ENCODE measurements at places on chromosomes 12 and 14.

DNA sequence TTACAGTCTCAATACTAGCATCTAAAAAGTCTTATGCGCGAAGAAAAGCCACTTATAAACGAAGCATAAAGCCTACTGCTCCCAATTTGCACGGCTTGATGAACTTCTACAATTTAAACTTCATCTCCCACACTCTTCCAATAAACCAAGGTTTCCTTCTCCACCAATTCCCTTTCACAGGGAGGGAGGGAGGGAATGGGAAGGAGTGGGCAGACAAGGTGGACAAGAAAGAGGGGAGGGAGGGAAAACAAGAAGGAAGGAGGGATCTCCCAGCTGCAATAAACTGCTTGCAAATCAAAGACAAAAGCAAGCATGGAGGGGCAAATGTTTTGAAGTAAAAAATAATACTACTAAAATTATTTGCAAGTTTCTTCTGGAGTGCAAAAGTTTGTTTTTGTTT, 64.5 kb downstream of the MED13L start:
- no peak for DNase-seq

DNA sequence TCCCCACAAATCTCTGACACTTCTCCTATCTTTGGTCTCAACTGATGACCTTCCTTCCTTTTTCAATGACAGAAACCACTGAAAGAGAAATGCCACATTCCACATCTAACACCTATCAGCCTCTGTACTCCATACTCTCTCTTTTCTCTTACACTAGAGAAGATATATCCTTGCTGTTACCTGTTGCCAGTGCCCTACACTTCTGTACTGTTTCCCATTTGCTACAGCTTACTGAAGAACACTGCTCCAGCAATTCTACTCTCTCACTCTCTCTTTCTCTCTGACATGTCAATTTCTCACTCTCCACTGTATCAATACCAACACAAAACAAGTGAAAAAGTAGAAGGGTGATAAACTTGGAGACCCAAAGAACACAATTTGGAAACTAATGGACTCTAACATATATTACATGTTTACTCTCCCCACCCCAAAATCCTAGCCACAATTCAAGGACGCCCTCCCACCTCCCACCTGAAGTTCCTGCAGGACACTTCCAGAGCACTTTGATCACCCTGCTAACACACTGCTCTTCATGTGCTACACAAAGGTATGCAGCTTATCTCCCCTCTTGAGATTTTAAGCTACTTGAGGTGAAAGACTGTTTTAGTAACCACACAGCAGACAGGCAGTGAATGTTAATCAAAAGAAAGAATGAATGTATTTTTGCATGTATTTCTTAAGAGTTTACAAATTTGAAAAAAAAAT, 95.0 kb downstream of the MED13L start:
- no peak for DNase-seq

DNA sequence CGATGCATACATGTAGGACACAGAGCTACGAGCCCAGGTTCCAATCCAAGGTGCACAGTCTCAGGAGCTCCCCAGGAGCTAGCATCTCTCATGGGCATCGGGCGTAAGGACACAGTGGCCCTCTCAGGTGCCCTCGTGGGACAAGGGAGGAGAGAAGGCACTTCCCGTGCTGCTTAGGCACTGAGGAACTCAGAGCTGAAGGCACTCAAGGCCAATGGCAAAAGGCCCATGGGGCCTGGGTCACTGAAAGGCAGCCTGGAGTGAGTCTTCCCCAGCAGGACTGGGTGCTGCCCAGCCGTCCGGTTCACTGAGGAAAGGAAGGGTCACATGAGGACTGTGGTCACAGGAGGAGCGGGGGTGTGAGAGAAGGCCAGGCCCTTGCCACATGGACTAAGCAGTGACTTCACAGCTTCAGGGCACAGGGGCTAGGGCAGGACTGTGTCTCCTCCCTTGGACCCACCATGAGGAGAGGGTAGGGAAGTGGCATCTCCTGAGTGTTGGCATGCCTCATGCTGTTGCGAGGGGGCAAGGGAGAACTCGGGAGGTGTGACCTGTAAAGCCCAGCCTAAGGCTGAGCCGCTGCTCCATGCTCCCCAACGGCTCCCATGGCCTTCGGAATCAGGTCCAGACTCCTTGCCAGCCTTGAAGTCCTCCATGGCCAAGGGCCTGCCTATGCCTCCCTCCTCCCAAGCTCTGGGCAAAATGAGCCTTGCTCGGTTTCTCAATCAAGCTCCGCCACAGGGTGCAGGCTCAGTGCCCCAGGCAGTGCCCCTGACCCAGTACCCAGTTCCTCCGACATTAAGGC, 51.8 kb downstream of the CHGA start:
- DNase-seq, result no peak

- DNase-seq, result no peak
Measured at GRCh38 chr12:12333407-12334366, 16.4 kb downstream of the MANSC1 start.

- DNase-seq, result no peak
Measured at GRCh38 chr12:111112311-111113098, 192.1 kb upstream of the MYL2 start.

GRCh38 chr14:50362764-50363713, 33.6 kb downstream of the CDKL1 start:
- DNase-seq, result no peak

DNA sequence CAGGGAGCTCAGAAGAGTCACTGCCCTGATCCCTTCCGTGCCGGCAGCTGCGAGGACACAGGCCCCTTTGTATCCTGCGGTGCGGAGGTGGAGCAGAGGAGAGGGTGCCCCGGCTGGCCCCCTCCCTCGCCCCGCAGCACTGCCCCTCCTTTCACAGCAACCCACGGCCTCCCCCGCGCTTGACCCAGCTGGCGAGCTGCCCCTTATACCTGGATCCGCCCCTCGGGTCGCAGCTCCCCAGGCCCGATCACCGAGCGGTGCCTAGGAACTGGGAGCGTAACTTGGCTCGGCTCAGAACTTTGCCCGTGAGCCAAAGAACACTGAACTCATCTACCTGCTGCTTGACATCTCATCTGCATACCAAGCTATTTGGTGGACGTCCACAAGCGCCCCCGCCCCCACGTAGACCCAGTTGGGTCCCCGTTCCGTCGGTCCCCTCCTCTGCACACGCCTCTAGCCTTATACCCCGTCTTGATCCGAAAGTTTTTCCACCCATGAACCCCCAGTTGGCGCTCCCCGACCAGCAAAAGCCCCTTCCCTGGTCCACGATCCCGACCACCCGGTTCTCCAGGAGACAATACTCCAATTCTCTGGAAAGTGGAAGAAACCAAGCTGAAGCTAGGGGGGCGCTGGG, 697 bp upstream of the DNAJC14 start:
- peak; percentile 56 for DNase-seq

GRCh38 chr12:112413855-112414625, 4.6 kb upstream of the RPL6 start:
- DNase-seq, result no peak

GRCh38 chr14:59253527-59253926, 65.1 kb downstream of the DAAM1 start:
- no peak for DNase-seq

DNA sequence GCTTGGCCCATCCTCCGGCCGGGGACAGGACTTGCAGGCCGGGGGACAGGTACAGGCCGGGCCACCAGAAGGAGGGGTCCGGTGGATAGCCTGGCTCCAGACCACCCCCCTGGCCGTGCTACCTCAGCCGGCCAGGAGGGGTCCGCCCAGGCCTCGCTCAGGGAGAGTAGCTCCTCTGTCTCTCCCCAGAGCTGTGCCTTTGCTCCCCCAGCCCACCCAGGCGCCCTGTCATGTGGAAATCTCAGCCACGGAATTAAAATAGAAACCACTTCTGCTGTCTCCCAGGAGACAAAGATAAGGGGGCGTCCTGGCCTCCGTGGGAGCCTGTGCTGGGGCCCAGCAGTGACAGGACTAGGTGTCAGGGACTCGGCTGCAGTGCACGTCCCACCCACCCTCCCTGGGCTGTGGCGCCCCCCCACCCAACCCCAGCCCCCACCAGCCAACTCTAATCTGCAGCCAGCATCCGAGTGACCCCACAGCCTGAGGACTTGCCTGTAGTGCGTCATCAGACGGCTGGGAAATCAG, 3.3 kb upstream of the CRIP2 start:
- no peak for DNase-seq

GRCh38 chr14:57046175-57046574, 222.5 kb downstream of the EXOC5 start:
- DNase-seq, result no peak

DNA sequence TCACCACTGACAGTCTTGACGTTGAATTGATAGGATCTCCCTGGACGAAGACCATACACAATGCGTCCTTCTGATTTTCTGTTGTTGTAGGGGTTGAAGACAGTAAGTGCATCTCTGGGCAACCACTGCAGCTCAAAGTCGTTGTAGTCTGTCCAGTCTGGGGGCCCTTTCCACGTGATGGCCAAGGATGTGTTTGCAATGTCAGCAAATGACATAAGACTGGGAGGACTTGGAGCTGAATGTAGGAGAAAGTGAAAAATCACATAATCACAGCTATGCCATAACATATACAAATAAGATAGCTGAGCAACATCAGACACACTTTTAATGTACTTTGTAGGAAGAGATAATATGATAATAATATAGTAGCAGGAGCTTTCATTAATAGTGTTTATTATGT, 77.8 kb downstream of the PTPRB start:
- no peak for DNase-seq

GRCh38 chr14:90518941-90519256, 122.1 kb downstream of the CALM1 start:
- DNase-seq, result no peak

DNA sequence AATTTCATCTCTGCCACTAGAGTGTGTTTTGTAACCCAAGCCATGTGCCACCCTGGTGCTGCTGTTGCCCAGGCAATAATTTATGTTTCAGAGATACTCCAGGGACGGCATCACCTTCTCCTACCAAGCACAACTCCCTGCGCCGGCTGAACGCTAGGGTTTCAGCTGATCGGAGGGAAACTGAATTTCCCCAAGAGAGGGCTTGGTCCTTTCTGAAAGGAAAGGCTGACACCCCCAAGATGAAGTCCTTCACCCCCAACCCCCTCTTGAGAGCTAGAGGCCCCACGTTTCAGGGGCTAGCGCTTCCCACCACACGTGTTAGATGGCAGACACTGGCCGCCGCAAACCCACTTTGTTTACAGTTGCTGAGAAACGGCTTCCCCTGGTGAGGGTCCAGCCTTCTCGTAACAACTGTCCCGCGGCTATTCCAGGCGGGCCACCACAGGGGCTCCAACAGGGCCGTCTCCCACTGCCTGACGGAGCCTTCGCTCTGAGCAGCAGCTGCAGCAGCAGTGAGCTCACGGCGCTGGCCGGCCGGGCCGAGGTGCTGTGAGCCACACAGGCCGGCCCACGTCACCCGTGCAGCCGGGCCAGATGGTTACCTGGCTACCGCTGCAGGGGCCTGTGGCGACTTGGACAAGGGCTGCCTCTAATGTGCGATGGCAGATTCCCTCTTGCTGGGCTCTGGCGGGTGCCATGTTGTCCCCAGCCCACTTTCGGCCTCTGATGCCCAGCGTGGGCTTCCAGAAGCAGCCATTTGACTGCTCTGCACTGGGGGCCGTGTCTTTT, 66.4 kb downstream of the TESC start:
- no peak for DNase-seq

GRCh38 chr12:40168868-40169267, 55.9 kb upstream of the LRRK2 start:
- DNase-seq, result no peak

DNA sequence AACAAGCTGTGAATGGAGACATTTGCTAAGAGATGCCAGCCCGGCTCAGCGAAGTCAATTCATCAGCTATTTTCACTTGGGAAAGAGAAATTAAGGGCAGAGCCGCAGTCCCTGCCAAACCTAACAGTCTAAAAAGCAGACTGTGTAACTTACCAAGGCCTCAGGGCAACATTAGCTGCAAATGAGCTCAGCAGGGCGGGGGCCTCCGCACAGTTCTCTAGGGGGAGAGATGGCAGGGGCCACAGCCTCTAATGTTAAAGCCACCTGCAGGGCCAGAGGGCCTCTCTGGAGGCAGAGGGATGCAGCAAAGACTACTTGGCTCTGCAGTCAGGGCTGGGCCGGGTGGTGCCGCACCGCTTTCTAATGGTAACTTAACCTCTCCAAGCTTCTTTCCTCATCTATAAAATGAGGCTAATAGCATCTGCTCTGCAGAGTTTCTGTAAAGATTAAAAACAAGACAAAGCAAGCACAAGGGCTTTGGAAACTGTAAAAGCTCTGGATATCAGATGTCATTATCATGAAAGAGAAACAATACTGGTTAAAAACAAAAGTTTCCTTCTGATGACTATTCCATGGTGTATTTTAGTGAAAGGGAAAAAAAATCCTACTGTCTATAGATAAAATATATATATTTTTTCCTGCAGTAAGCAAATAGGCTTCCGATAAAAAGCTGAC, 13.4 kb upstream of the GPRC5A start:
- DNase-seq, result no peak

DNA sequence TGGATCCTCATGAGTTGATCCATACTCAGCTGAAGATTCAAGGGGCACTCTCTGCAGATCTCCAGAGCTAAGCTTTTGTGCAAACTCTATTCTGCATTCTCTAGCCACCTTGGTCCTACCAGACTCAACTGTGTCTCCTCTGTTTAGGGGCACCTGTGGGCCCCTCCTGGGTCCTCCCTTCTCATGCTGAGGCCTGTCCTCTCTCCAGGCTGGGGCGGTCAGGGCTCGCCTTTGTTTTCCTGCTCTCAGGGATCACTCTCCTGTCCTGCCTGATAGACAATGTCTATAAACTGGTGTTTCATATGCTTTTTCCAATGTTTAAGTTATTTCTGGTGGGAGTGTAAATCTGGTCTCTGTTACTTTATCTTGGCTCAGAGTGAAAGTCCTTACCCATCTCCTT, 11.6 kb upstream of the KIF26A start:
- no peak for DNase-seq

DNA sequence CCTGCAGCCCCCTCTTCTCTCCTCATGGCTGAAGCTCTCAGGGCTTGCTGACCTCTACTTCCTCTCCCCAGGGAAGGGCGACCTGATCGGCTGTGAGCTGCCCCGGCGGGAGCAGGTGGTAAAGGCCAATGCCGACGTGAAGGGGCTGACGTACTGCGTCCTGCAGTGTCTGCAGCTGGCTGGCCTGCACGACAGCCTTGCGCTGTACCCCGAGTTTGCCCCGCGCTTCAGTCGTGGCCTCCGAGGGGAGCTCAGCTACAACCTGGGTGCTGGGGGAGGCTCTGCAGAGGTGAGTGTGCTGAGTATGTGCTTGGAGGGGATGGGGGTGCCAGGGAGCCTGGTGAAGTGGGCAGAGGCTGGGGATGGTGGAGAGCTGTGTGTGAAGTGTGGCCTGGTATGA, 13.7 kb downstream of the MCRS1 start:
- DNase-seq, result no peak

- no peak for DNase-seq
Measured at GRCh38 chr14:36510078-36510799, 9.8 kb downstream of the NKX2-1 start.

DNA sequence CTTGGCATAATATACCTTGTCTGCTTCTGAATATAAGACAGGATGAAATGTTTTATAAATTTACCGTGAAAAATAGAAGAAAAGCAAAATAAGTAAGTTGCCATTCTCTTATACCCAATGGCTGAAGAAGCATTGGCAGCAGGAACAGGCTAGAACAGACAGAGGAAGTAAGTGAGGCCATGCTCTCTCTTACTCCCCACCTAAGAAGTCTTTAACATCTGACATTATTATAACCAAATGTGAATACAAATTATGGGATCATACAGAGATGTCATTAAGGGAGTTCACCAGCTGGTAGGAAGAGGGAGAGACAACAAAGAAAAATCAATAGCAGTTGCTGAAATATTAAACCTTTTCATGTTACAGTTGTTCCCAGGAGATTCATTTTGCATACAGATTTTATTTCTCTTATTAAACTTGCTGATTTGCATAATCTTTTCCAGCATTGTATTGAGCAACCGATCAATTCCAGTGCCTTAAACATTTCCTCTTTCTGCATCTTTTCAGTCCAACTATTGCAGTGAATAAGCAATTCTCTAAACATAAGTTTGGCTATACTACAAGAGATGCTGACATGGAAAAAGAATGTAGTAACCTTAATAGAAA, 270.6 kb downstream of the SLC6A15 start:
- DNase-seq, result no peak
